ENCODE measurements at places on chromosomes 7 and 10. TPM values are rescaled to one million over a fixed set of nuclear protein-coding genes. Genes with fewer than 3 reads are reported as not detected.

- H3K4me1 ChIP-seq: peaks cover 22% of the 10 kb centered on the region
- H3K36me3 ChIP-seq: no peaks in the 10 kb centered on the region
- no peak for DNase-seq
- H3K27ac ChIP-seq: peak overlapping the region; percentile 17
- H3K27me3 ChIP-seq: no peaks in the 10 kb centered on the region
These were observed 112.4 kb upstream of the ADO start for GRCh38 chr10:62692085-62692484.

Gene FOXI2
- total RNA-seq: not detected

GRCh38 chr10:110528224-110528996, 30.7 kb downstream of the DUSP5 start:
- no peak for DNase-seq
- H3K4me3 ChIP-seq: no peak overlapping the region
- no peaks in the 10 kb centered on the region for H3K36me3 ChIP-seq
- peaks cover 26% of the 10 kb centered on the region for H3K4me1 ChIP-seq
- no peak overlapping the region for H3K27ac ChIP-seq
- H3K27me3 ChIP-seq: no peaks in the 10 kb centered on the region

Gene ADGRA1
- not detected for total RNA-seq

Gene HTR5A
- total RNA-seq: not detected

DNA sequence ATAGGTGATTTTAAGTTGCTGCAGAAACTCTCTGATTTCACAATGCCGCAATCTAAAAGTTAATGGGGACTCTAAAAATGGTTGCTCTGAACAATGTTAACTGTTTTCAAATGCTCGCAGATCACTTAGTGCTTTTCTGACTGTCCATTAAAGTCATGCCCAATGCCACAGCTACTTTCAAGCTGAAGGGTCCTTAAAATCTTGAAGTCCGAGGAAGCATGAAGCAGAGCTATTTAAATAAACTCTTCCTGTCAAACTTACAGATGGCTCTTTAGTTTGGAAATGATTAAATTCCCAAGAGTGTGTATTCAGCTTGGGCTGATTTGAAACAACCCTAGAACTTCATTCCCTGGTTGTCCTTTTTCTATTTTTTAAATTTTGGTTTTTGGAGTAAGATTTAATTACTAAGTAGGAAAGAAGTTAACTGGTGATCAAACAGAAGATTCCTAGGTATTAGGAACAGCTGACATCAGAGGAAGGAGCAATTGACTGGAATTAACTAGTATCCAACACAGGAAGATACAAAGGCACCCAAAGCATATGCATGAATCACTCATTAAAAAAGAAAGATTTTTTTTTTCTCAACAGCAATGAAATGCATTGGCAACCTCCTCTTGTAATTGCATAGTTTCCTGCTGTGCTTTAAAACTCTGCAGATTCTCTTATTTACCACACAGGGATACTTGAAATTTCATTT, 105.1 kb downstream of the NRP1 start:
- H3K4me1 ChIP-seq: no peaks in the 10 kb centered on the region
- H3K27me3 ChIP-seq: no peaks in the 10 kb centered on the region
- H3K27ac ChIP-seq: no peak overlapping the region
- no peak overlapping the region for H3K4me3 ChIP-seq
- H3K36me3 ChIP-seq: no peaks in the 10 kb centered on the region

DNA sequence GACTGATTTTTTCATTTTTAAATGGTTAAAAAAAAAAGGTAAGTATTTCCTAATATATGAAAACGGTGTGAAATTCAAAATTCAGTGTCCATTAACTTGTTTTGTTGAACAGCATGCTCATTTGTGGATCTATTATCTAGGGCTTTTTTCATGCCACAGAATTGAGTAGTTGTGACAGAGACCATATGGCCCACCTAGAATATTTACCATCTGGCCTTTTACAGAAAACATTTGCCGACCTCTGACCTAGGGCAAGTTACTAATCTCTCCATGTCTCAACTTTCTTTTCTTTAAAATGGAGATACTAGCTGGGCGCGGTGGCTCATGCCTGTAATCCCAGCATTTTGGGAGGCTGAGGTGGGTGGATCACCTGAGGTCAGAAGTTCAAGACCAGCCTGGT, 41.3 kb downstream of the GRK5 start:
- H3K4me3 ChIP-seq: no peak overlapping the region
- no peaks in the 10 kb centered on the region for H3K27me3 ChIP-seq
- no peaks in the 10 kb centered on the region for H3K36me3 ChIP-seq
- peaks cover 2% of the 10 kb centered on the region for H3K4me1 ChIP-seq

- H3K4me3 ChIP-seq: no peak overlapping the region
- H3K27ac ChIP-seq: no peak overlapping the region
- H3K27me3 ChIP-seq: no peaks in the 10 kb centered on the region
- H3K4me1 ChIP-seq: no peaks in the 10 kb centered on the region
These were observed 918.2 kb upstream of the ZNF722 start for GRCh38 chr7:63080406-63080805.

Gene SYT15B
- 0.09 TPM for total RNA-seq

Gene NAT16
- not detected for total RNA-seq

Gene PTF1A
- not detected for total RNA-seq

GRCh38 chr7:43124388-43124787, 11.9 kb downstream of the HECW1 start:
- H3K27ac ChIP-seq: no peak overlapping the region
- no peaks in the 10 kb centered on the region for H3K4me1 ChIP-seq
- peaks cover 10% of the 10 kb centered on the region for H3K27me3 ChIP-seq
- DNase-seq: no peak

DNA sequence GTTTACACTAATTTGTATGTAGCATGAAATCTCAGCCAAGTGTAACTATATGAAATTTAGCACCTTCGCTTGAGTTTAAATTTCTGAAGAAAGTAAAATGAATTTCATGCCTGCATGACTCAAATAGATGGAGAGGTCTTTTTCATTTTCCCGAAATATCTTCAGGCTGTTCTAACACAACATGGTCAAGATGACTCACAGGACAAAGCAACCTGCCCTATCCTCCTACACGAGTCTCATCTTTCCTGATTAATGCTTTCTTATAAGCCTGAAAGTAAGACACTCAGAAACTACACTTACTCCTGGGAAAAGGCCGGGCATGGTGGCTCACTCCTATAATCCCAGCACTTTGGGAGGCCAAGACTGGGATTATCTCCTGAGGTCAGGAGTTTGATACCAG, 41.2 kb downstream of the CH25H start:
- no peak overlapping the region for H3K27ac ChIP-seq
- H3K27me3 ChIP-seq: no peaks in the 10 kb centered on the region
- H3K4me3 ChIP-seq: no peak overlapping the region
- peaks cover 6% of the 10 kb centered on the region for H3K4me1 ChIP-seq
- no peaks in the 10 kb centered on the region for H3K36me3 ChIP-seq

GRCh38 chr10:79391231-79392019, 44.2 kb downstream of the PPIF start:
- no peak overlapping the region for H3K4me3 ChIP-seq
- H3K36me3 ChIP-seq: no peaks in the 10 kb centered on the region
- no peak overlapping the region for H3K27ac ChIP-seq
- no peaks in the 10 kb centered on the region for H3K27me3 ChIP-seq
- DNase-seq: no peak
- H3K4me1 ChIP-seq: no peaks in the 10 kb centered on the region

DNA sequence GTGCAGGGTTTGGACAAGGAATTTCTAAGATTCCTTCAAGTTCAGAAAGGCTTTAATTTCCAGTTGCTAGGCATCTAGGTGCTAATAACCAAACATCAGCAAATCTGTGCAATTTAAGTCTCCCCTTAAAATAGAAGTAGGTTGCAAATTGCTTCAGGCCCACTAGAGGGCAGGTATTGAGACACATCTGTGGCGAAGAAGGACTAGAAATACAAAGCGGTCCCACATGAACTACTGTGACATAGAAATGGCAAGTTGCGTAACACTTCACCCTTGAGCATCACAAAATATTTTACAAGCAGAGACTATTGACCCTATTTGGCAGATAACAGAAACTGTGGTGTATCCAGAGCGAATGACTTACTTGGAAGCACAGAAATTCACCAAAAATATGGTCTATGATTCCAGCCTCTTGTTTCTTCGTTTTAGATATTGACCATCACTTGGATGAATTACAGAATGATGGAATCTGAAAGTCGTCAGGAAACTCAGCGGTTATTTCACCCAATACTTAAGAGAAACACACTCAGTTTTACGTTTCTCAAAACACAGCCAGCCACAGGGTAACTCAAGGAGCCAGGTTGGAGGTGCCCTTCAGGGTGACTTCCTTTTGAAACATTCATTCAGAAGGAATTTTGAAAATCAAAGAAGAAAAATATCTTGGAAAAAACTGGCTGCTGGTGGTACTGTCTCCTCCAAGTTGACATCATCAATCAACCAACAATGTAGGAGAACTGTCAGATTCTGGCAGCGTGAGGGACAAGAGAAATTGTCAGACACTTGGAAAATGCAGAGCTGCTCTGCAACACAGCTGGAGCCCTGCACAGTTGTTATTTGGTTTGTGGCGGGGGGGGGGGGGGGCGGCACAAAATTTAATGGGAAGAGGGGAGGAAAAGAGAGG, 256.3 kb upstream of the MINDY3 start:
- no peak overlapping the region for H3K27ac ChIP-seq
- H3K4me1 ChIP-seq: no peaks in the 10 kb centered on the region
- no peak for DNase-seq
- no peak overlapping the region for H3K4me3 ChIP-seq
- no peaks in the 10 kb centered on the region for H3K27me3 ChIP-seq
- H3K36me3 ChIP-seq: no peaks in the 10 kb centered on the region

GRCh38 chr7:6238309-6238925, 34.0 kb downstream of the CYTH3 start:
- no peaks in the 10 kb centered on the region for H3K36me3 ChIP-seq
- no peak overlapping the region for H3K27ac ChIP-seq
- H3K4me3 ChIP-seq: no peak overlapping the region
- no peaks in the 10 kb centered on the region for H3K27me3 ChIP-seq

GRCh38 chr7:86962623-86963022, 96.8 kb downstream of the ELAPOR2 start:
- H3K4me3 ChIP-seq: no peak overlapping the region
- no peak overlapping the region for H3K27ac ChIP-seq
- H3K27me3 ChIP-seq: peaks cover 3% of the 10 kb centered on the region
- H3K36me3 ChIP-seq: no peaks in the 10 kb centered on the region

DNA sequence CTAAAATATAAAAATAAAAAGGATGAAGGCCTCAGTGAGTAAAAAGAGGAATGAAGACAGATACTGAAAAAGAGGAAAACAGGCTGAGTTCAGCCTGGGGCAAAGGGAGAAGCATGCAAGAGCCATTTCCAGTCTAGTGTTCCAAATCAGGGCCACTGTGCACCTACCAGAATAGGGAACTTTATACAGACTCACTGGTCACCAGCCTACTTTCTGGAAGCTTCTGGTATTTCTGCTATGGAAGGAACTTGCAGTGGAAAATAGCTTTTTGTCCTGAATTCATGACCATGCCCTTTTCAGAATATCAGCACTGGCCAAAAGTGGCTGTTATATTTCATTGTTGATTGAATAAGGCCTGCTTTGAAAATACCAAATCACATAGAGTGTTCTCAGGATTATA, 28.8 kb downstream of the ABRAXAS2 start:
- H3K27ac ChIP-seq: no peak overlapping the region
- no peaks in the 10 kb centered on the region for H3K27me3 ChIP-seq
- DNase-seq: no peak
- H3K36me3 ChIP-seq: peaks cover 9% of the 10 kb centered on the region
- no peaks in the 10 kb centered on the region for H3K4me1 ChIP-seq

DNA sequence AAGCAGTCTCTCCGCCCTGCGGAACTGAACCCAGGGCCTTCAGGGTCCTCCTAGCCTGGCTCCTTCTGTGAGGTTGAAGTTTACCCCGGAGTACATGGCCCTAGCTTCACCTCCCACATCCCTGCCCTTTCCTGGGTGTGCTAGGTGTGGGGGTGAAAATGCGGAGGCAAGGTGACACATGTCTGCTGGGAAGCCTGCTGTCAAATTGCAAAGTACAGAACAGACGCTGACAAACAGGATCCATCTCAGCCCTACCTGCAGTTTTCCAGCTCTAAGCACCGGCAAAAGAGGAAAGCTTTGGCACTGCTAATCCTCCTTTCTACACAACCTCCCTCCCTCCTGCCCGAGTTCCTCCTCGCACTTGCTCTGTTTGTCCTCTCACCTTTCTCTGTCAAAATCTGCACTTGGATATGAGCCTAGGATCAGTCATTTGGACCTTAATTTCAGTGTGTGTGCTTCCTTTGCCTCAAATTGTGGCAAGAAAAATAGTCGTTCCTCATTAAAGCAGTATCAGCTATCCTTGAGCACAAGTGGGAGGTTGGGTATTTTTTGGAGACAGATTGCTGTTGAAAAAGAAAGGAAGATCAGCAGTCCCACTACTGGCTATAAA, 14.4 kb upstream of the GPR15LG start:
- no peaks in the 10 kb centered on the region for H3K4me1 ChIP-seq
- no peak overlapping the region for H3K27ac ChIP-seq
- no peak for DNase-seq
- H3K36me3 ChIP-seq: no peaks in the 10 kb centered on the region
- no peaks in the 10 kb centered on the region for H3K27me3 ChIP-seq

DNA sequence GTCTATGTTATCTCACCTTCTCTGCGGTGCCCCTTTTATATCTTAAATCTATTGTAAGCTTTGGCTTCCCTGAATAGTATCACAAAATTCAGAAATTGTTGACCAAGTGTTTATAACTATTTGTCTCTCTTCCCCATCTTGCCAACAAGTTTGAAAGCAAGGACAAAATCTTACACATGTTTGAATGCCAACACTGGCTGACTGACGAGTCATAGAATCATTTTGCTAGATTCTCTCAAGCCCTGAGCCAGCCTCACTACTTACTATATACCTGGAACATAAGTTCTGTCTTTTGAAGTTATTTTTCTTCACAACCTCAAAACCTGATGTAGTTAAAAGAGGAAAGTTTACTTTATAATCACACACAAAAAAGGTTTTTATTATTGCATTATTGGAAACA, 700.7 kb downstream of the PHTF2 start:
- H3K4me3 ChIP-seq: no peak overlapping the region
- H3K27ac ChIP-seq: no peak overlapping the region
- no peaks in the 10 kb centered on the region for H3K27me3 ChIP-seq
- H3K4me1 ChIP-seq: no peaks in the 10 kb centered on the region
- no peaks in the 10 kb centered on the region for H3K36me3 ChIP-seq
- no peak for DNase-seq

DNA sequence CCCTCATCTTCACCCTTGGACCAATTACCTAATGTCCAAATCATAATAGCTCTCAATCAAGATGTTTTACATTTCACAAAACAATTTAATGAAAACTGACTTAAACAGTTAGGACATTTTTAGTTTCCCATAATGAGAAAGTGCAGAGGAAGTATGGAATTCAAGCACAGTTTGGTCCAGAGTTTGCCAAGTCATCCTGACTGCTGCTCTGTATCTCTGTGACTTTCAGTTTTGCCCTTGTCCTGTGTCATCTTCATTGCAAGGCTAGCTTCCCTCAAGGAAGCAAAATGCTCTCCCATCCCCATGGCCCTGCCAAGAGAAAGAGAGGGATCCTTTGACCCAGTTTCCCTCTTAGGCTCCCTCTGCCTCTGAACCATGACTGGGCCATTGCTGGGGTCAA, 7.9 kb upstream of the PLEKHS1 start:
- H3K4me1 ChIP-seq: no peaks in the 10 kb centered on the region
- no peaks in the 10 kb centered on the region for H3K36me3 ChIP-seq
- no peak overlapping the region for H3K4me3 ChIP-seq
